ENCODE measurements at places on chromosomes 7 and 10.

DNA sequence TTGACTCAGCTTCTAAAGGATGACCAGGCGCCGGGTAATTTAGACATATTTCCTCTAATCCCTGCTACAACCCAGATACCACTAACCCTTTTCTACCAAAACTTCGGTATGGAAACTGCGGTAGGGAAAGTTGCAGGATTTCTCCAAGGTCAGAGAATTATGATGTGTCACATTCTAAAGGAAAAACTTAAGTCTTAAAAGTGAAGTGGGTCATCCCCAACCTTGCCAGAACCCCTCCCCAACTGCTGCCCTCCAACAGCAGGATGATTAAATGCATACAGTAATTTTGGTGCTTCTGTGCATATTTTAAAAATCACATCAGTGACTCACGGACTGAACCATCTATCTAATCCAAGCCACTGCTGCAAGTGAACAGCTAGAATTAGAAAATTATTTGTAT, 52.7 kb downstream of the GRB10 start:
- DNase-seq = no peak

DNA sequence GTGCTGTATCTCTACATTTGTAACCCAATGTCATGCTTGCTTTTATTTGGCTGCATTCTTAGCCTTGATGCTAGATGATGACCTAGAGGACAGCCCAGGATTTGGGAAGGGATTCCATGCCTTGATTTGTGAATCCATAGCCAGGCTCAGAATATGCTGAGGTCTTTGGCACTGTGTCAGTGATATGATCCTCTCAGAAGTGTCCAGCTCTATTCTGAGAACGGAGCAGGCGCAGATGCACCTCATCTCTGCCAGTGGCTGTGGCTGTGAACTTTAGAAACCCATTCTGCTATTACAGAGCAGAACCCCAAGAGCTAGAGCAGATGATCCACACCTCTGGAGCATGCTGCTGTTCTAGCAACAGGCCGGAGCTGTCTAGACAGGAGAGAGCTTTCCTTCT, 212.8 kb downstream of the TRIL start:
- no peak for DNase-seq

DNA sequence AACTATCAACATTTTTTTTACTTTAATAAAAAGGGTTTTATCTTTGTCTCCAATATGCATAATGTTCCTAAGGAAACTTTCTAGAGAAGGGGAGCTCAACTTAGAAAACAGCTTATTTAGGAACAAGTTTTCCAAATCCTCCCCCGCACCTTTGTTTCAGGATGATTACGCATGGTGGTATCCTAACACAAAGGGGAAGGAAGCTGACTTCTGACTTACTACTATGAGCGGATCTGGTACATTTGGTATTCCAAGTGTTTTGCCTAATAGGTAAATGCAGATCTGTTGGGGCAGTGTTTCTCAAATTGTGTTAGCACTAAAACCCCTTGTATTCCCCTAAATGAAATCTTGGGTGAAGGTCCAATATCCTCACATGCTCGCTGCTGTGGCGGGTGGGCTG, 229.3 kb upstream of the KLF14 start:
- no peak for DNase-seq

DNA sequence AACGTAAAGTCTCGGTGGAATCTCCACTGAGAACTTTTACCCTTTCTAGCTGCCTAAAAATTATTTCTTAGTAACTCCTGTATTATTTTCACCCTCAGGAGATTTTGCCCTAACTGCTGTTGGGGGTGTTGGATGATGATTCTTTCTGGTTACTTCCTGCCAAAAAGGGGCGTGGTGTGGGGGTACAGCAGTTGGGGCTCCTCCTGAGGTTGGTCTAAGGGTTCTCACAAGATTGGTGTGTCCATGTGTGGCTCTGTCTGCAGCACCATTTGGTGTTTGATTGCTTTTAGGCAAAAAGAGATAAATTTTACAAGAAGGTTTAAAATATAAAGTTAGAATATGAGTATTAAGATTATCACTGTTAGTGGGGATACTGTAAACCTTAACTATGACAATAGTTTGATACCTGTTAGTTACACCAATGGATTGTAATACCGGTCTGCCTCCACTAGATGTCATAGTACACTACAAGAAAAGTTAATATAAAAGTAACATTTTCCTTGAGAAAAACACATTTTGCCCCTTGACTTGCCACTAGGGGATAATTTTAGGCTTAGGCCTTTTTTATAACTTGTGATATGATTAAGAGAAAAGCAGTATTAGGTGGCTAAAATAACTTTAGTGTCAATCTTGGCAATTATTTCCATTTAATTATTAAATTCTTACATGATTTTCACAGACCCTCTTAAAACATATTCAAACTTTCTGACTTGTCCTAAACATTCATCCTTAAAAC, 928.7 kb downstream of the IPMK start:
- DNase-seq = no peak

- no peak for DNase-seq
These were observed 705.5 kb downstream of the GRID1 start for GRCh38 chr10:85661123-85661522.

GRCh38 chr7:98463837-98464557, 63.1 kb upstream of the BAIAP2L1 start:
- DNase-seq = no peak

DNA sequence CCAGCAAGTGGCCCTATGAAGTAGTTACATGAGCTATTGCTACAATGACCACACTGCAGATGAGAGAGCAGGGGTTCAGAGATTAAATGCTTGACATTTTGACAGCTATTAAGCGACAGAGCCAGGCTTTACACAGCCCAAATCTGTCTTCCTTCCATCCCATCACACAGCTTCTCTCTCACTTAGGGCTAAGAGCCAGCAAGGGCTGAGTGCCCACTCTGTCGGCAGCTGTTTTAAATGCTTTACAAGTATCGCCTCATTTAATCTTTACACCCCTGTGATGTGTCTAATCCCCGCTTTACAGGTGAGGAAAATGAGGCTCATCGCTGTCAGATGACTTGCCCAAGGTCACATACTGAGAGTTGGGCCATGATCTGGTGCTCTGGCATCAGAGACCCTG, 15.2 kb upstream of the OPALIN start:
- DNase-seq = no peak

DNA sequence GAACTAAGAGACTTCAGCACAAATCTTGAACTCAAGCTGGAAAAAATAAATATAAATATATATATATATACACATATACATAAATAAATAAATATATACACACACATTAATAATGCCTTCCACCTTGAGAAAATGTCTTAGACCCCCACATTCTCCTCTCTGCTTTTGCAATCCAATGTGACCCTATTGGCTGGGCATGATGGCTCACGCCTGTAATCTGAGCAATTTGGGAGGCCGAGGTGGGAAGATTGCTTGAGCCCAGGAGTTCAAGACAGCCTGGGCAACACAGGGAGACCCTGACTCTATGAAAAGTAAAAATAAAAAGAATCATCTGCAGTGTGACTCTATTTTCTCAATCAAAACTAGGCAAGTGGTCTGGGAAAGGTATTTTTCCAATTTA, 424.1 kb upstream of the NFE2L3 start:
- no peak for DNase-seq

GRCh38 chr10:80372675-80373074, 16.1 kb downstream of the DYDC2 start:
- DNase-seq = no peak

GRCh38 chr7:129642871-129643549, 31.5 kb downstream of the NRF1 start:
- no peak for DNase-seq

DNA sequence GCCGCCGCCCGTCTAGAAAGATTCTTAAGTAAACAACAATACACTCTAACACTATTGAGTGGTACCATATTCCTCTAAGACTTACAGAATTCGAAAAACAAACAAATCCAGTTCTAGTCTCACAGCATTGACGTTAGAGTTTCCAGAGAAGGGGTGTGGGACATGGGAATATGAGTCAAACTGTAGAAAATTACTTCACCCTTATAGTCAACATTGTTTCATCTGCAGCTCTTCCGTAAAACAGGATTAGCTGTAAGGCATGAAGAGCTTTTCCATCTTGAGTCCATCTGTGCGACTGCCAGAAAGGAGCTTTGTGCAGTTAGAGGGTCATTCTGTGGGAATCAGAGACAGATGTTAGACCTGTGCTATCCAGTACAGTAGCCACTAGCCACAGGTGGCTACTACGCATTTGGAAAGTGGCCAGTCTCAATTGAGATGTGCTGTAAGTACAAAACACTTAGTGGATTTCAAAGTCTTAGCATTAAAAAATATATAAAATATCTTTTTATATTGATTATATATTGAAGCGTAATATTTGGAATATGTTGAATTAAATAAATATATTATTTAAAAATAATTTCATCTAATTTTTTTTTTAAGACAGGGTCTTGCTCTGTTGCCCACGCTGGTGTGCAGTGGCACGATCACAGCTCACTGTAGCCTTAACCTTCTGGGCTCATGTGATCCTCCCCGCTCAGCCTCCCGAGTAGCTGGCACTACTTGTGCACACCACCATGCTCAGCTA, 79.8 kb upstream of the MPP7 start:
- no peak for DNase-seq

DNA sequence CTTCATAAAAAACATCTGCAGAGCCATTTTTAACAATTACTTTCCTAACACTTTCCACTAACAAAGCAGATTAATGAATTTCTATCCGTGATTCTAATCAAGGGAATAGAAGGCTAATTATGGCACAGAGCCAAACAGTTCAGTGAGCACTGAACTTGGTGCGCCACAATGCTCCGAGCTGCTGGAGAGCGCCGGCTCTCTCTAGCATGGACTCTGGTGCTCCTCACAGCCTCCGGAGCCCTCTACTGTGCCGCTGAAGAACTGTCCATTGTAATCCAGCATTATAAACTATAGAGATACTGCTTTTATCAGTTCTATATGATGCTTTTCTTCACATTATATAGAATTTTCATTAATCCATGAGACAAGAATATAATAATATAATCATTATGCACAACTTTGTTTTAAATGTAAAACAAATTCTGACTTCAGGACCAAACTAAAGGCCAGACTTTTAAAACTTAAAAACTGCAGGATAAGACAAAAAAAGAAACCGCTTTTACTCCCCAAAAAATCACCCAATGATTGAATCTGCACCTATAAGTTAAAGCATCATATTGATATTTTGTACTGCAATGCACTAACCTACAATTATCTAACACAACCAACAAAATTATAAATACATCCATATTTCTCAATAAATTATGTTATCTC, 123.6 kb downstream of the RNF32 start:
- DNase-seq = peak; percentile 19

DNA sequence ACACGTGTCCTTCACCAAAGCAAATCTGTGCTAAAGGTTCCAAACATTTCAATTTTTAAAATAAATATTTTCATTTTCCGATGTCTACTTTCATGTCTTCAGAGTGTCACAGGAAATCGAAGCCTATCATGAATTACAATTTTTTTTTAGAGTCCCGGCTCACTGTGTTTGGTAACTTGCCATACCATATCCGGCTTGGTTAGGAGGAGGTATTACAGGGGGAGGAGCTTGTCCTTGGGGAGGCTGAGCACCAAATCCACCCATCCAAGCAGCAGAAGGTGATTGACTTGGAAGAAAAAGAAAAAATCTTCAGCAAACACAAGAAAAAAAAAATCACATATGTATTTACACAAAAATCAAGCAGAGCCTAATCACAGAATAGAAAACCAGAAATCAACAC, 21.3 kb downstream of the TIAL1 start:
- DNase-seq = no peak

- no peak for DNase-seq
These were observed 623.1 kb upstream of the MGMT start for GRCh38 chr10:128843972-128844371.

- DNase-seq = no peak
These were observed 113.8 kb upstream of the KLF6 start for GRCh38 chr10:3898821-3899220.

- no peak for DNase-seq
These were observed 63.2 kb downstream of the KCNMA1 start for GRCh38 chr10:77574438-77574837.

GRCh38 chr7:128217967-128218652, 23.0 kb upstream of the LEP start:
- DNase-seq = no peak

GRCh38 chr10:94307046-94307615, 55.6 kb downstream of the NOC3L start:
- no peak for DNase-seq

DNA sequence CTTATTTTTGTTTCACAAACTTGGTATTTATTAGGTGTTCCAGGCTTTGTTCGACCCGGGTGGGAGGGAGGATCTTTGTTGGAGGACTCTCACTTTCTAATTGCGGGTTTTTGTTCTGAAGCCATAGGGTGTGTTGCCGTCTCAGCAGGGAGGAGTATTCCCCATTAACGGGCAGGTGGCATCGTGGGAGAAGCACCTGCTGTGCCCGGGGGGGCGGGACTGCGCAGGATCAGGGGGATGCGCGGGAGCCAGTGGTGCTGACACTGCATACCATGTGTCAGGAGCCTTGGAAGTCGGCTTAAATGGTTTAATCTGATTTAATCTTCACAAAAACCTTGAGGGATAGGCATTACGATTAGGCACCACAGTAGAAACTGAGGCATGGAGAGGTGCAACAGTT, 113.0 kb downstream of the MGMT start:
- DNase-seq = no peak

GRCh38 chr10:110833234-110833940, 38.3 kb upstream of the PDCD4 start:
- DNase-seq = no peak

DNA sequence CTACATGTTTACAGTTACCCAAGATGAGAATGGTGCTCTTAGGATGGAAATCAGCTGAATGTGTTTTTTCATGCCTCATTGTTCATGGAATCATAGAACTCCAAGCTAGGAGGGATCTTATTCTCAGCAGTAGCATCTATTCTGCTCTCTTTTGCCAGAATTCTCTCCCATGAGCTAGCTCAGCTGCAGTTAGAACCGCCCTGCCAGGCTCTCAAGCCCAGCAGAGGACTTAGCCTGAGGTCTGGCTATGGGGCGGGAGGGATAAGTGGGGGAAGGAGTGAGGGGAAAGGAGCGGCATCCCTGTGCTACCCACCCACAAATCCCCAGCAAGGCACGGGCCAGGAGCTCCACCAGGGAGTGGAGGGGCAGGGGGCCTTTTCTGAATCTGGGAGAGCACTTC, 120.7 kb upstream of the PLXNA4 start:
- no peak for DNase-seq

DNA sequence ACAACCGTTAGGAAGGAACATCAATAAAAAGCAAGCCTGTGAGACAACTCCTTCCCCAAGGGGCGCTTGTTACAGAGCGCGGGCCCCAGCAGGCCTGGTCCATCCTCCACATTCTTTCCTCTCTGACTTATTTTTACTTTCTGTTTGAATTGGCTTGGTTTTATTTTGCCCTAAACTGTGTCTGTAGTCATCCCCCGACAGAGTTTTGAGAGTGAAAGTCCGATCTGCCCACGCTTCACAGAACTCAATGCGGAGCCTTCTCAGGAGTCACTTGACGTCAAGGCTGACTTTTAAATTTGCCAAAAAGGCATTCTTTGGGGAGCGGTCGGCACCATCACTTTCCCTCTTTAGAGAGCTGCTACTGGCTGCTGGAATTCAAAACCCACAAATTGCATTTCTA, 150.1 kb upstream of the KLF6 start:
- DNase-seq = peak; percentile 70
